ENCODE measurements at places on chromosomes 3 and 15.

DNA sequence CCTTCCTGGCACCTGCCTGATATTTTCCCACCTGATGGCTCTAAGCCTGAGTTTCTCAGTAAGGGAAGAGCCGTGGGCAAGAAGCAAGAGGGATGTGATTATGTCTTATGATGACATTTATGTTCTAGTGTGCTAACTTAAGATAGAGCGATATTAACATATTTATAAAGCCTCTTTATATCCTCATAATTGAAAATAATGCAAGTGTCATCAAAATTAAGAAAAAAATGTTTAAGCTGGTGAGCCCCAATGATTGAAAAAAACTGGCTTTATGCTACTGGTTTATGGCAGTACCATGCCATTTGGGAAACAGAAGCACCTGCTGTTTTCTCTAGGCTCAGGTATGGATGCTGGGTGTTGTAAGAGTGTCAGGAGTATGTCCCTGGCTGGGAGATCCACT is 431.5 kb upstream of the TPM1 start:
- no peak for DNase-seq

- DNase-seq: peak; percentile 97
Measured at GRCh38 chr15:48395521-48396011, 64.3 kb downstream of the DUT start.

DNA sequence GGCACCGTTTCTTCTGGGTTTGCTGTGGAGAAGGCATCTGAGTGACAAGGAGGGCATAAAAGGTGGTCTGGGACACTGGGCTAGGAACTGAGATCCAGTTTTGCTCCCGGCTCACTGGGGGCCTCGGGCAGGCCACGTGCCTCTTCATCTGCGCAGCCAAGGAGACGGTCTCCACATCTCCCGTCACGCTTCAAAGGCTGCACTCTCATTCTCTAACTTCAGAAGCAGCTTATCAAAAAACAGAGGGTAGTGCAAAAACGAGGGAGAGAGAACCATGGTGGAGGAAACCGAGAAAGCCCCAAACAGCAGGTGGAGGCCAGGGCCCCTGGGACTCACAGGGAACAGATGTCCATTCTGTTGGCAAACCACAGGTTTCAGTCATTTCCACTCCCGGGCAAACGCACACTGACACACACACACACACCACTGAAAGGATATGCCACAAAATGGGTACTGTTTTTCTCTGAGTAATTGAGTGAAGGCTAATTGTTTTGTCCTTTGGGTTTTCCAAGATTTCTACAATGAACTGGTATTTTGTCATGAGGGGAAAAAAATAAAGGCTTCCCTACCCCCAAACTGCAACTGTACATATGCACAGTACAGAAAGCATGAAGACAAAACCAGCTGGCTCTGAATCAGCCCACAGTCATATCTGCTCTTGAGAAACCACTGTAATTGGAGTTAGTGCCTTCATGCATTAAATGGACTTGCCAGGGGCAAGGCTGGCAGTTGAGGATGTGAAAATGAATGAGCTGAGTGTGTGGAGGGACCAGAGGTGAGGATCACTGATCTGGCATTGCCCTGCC is 71.9 kb downstream of the MGLL start:
- DNase-seq: peak; percentile 80

DNA sequence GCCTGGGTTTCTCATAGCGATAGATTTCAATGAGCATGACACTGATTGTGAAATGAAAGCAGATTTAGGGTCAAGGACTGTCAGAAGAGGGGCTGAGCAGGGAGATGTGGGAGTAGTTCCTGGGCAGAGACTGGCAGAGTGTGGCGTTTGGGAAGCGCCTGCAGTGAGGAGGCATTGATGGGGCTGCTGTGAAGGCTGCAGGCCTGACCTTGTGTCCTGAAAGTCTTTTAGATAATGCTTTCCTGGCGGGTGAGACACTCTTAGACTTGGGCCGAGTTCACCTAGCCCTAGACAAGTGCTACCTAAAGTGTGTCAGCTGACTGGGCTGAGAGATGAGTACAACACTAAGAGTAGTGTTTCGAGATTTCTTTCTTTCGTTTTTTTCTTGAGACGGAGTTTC is 20.7 kb downstream of the USP13 start:
- DNase-seq: no peak

- DNase-seq: peak; percentile 53
Measured at GRCh38 chr15:29825227-29825626, 3.0 kb upstream of the TJP1 start.

DNA sequence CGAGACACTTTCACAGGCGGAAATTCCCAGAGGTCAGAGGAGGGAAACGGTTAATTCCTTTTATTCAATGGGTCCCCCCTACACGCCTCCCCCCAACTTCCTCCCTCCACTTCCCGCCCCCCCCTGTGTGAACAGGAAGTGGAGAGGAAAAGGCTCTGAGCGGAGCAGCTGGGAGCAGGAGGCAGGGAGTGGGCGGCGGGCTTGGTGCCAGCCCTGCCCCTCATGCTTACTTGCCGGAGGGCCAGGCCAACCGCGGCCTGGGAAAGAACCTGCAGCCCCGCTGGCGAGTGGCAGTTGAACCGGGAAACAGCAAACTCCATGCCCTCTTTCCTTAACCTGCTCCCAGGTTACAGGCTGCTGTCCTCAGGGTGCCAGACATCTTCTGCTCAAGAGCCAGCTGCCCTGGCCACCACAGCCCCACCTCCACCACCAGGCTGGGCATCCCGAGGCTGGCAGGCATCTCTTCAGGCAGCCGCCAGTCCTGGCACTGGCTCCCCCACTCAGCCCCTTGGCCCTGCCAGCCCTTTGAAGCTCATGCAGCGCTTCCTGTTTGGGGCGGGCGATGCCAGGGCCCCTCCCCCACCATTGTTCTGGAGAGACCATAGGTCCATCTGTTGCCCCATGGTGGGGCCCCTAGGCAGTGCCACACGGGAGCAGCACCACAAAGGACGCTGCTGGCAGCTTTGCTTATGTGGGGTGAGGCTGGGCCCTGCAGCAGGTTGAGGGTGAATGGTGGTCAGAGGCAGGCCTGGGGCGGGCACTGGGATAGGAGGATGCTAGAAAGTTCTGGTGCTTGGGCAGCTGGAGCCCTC is 12.9 kb downstream of the VPS18 start:
- no peak for DNase-seq

DNA sequence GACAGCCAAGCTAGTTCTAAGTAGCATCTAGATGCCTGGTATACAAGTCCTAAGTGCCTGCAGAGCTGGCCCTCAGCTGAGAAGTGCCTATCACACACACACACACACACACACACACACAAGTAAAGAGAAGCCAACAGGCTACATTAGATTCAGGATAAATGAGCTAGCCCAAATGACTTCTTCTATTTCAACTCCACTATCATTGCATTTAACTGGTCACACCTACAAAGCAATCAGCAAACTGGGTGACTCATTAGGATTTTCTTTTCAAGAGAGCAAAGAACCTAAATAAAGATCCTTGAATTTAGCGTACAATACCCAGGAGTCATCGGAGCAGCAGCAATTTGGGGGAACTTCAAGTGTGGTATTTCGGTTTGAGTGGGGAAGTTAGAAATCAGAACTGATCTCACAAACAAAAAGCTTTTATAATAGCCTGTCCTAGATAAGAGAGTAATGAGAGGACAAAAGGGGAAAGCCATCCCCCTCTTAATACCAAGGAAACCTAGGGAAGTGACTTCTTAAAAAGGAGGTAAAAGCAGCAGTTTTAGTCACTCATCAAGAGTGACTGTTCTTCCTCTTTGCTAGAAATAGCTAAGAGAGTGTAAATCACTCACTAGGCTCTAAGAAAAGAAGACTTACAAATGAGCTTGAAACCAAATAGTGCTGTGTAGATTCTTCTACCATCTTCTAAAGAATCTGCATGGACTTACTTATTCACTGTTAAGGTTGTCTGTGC is 112.7 kb downstream of the TNIK start:
- DNase-seq: peak; percentile 13

DNA sequence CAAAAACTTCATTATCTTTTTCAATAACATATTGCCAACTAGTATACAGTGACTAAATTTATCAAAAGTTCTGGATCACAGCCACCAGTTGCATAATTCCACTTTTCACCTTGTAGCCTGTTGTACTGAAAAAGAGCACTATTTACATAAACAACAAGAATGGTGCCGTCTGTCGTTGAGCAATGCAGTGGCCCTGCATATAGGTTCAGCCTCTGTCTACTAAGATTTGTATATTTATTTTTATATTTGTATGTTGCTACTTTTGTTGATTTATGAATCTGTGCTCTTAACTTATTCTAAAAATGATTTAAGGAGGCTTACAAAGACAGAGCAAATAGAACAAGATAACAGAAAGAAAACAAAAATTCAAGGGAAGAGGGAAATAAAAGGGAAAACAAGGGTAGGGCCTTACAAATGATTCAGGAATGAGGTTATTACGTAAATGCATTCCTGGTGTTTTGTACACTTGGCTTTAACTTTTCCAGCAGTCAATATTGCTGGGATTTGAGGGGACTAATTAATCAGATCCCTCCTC is 257.6 kb upstream of the STT3B start:
- peak; percentile 57 for DNase-seq

- peak; percentile 16 for DNase-seq
Measured at GRCh38 chr3:156149876-156150275, 29.5 kb downstream of the KCNAB1 start.

- DNase-seq: peak; percentile 98
Measured at GRCh38 chr3:158725348-158726011, 6.8 kb downstream of the RARRES1 start.

- DNase-seq: no peak
Measured at GRCh38 chr15:82537351-82537908, 2.8 kb downstream of the RPS17 start.

- peak; percentile 82 for DNase-seq
Measured at GRCh38 chr3:151709847-151710246, 23.9 kb upstream of the AADACL2 start.

GRCh38 chr15:23645371-23646164 is 2.1 kb downstream of the MAGEL2 start:
- DNase-seq: no peak

DNA sequence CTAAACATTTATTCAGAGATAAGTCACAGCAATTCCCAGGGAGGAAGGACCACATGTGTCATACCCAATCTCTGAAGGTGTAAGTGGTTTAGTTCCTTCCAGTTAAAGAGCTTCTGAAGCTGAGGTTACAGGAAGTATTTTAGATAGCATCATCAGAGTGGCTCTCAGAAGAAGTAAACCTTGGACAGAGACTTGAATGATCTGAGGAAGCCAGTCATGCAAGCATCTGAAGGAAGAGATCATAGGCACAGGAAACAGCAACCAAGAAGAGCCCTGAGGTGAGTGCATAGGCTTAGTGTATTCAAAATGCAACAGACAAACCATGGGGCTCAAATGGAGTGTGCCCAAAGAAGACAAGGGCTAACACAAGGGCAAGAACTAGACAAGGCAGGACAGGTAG is 210.3 kb downstream of the ULK4 start:
- DNase-seq: no peak

DNA sequence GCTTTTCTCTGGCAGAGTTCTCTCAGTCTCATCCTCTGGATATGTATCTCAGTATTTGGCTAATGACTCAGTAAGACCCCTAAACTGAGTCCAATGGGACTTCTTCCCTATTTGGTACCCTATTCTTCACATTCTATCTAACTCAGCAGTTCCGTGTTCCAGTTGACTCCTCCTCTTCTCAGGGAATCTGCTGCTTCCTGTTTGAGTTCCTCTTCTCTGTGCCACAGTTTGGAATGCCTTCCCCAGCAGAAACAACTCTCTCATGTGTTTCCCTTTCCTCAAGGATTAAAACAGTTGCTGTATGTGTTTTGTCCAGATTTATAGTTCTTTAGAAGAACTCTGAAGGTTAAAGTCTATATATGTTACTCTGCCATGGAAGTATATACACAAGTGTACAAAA is 344.0 kb upstream of the RARB start:
- DNase-seq: peak; percentile 39

DNA sequence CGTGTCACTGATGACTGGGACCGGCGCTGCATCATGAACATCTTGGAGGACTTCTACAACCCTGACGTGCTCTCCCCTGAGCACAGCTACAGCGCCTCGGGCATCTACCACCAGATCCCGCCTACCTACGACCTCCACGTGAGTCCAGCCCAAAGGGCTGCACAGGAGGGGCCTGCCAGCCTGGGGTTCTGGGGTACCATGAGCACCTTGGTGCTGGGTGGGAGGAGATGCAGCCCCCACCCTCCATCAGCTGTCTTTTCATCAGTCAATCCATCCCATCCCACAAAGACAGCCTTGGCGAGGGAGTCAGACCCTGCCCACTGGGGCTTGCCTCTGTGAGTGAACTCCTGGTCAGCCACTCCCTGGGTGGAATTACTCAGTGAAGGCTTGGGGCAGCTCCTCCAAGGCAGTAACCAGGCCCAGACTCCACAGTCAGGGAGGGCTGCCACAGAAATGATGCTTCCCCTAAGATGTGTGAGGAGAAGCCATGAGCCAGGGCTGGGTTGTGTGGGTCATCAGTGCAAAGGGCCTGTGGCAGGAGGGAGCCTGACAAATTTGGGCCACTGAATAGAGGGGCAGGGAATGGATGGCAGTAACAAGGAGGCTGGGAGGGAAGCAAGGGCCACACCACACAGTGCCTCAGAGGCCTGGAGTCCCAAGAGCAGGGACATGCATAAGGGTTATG is 47.9 kb downstream of the SEMA3G start:
- DNase-seq: no peak

DNA sequence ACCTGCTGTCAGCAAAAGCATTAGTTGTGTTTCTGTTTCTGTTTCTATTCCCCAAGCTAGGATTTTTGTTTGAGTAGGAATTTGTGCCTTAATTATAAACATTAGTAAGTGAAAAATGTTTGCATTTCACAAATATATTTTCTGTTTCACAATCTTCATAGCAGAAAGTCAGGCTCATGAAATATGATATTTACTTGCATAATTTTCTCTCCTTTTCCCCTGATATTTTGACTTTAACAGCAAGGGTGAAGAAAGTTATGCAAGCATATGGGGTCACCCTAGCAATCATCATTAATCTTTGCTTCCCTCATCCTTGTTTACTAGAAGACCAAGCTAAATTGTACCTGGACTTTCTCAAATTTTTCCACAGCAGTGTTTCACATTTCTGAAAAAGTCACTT is 140.3 kb upstream of the SEMA6D start:
- DNase-seq: no peak

DNA sequence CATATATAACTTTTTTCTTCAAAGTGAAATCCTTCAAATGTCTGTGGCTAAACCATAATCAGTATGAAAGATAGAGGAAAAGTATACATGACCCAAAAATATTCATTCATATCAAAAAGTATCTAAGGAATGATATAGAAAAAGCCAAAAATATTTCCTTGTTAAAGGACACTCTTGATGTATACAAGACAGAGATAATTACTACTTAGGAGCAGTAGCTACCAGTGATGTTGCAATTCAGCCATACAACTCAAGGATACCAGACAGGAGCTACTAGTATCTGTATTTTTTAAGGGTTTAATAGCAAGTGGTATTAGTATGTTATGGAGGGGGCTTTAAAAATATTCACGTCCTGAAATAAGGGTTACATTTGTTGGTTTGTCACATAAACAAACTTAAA is 37.0 kb downstream of the FBXL22 start:
- peak; percentile 36 for DNase-seq

DNA sequence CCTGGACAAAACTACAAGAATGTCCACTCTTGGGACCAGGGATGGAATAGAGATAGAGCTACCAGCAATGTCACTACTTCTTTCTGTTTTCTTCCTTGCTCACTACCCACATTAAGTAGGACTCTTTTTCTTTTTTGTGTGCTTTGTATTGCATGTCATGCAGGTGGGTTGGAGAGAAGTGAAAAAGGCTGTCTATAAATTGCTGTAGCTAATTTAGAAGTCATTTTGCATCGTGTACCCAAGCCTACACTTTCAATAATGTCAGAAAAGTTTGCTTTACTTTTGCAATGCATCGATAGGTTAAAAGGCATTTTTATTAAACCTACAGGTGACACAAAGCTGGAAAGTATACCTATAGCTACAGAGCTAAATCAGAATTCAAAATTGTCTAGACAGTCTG is 58.9 kb downstream of the GTF2E1 start:
- no peak for DNase-seq

Data from fibroblast of skin of back (primary cell).